ENCODE measurements at places on chromosomes 3 and 15. TPM values are rescaled to one million over a fixed set of nuclear protein-coding genes. Genes with fewer than 3 reads are reported as not detected.

DNA sequence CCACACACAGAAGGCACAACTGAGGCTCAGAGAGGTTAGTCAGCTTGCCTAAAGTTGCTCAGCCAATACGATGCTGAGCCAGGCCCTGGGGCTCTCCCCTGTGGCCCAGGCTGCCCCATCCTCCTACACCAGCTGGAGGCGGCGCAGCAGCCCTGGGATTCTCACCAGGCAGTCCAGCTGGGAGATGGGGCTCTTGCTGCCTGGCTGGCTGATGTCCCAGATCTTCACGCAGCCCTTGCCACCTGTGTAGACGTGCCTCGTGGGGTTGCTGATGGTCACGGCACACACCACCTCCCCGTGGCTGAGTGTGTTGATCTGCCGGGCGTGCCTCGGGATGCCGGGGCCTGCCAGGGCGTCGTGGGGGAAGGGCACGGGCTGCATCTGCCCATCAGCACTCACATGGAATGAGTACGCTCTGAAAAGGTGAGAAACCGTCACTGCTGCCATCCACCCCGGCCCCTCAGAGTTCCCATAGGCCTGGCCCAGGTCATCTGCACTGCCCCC lies 42.8 kb downstream of the TLE3 start:
- no peak overlapping the region for H3K27ac ChIP-seq
- no peak for DNase-seq
- H3K36me3 ChIP-seq = peaks cover 7% of the 10 kb centered on the region
- H3K4me3 ChIP-seq = no peak overlapping the region

TRIP4 gene
- total RNA-seq = 10.3 TPM

DNA sequence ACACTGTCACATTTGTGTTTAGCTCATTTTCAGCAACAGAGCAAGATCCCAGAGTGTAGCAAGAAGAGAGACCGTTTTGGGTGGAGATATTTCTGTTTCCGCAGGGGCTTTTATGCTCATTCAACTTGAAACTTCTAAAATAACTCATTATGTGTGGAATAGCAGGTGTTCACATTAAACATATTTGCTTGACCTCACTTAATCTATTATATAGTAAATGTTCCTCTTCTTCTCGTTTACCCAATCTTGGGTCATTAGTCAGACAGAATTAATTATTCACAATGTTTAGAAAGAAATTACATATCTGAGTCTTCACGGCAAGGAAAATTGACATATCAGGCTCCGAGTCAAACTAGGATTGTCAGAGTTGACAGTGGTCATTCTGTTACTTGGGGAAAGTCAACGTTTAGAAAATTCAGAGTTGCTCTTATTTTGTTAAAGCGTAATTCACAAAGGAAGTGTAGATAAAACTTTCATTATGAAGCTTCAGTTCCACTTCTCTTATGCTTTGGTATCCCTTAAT lies 222.9 kb downstream of the TPRG1 start:
- H3K36me3 ChIP-seq = no peaks in the 10 kb centered on the region
- no peak overlapping the region for H3K4me3 ChIP-seq
- no peak for DNase-seq
- H3K27me3 ChIP-seq = no peaks in the 10 kb centered on the region
- H3K4me1 ChIP-seq = no peaks in the 10 kb centered on the region

DNA sequence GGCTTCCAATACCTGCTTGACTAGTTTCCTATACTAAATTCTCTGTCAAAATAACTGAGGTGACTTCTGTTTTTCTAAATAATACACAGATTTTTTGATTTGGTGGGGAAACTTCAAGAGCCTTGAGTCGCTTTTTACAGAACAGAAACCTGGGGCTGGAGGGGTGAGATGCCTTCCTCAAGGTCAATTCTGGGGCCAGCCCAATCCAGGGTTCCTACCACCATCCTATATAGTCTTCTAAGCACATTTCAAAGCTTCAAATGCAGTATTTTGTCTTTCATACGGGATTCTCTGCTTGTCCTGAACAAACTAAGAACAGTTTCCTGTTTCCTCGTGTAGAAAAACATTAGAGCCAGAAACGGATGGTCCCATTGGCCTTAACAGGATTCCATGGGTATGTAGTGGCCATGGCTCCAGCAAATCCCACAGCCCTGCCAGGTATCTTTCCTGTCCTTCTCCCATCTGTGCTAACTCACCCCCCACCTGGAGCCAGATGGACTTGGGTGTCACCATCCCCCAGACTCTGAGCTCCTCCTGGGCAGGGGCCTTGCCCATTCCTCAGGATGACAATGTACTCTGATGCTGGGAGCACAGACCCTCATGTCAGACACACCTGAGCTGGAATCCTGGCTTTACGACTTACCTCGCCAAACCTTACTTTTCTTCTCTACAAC lies 146.9 kb downstream of the KLF13 start:
- H3K4me3 ChIP-seq = no peak overlapping the region
- no peaks in the 10 kb centered on the region for H3K27me3 ChIP-seq
- H3K27ac ChIP-seq = no peak overlapping the region
- H3K4me1 ChIP-seq = no peaks in the 10 kb centered on the region

GRCh38 chr15:69980341-69981059 lies 117.2 kb downstream of the TLE3 start:
- H3K36me3 ChIP-seq = no peaks in the 10 kb centered on the region
- H3K27me3 ChIP-seq = no peaks in the 10 kb centered on the region
- DNase-seq = no peak
- H3K4me1 ChIP-seq = no peaks in the 10 kb centered on the region
- H3K4me3 ChIP-seq = no peak overlapping the region

BFSP2 gene
- total RNA-seq = not detected

DNA sequence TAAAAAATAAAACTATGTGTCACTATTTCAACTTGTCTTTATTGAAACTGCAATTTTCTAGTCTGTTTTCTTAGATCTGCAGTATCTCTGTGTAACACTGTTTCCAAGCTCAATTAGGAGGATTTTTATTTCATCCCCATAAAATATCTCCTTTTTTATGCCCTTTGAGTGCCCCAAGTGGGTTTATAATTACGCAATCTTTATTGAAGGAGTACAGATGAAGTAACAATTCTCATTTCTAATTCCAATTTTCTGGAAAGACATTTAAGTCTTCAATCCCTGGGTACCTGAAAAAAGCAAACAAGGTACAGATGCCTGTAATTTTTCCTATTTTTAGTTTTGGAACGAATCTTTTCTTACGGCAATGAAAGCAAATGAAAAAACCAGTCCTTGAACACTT lies 61.3 kb downstream of the CYP19A1 start:
- H3K4me1 ChIP-seq = no peaks in the 10 kb centered on the region
- no peak overlapping the region for H3K27ac ChIP-seq
- no peaks in the 10 kb centered on the region for H3K27me3 ChIP-seq
- no peak for DNase-seq
- no peaks in the 10 kb centered on the region for H3K36me3 ChIP-seq
- no peak overlapping the region for H3K4me3 ChIP-seq

ROPN1 gene
- total RNA-seq = 0.27 TPM

PAQR5 gene
- 14.5 TPM for total RNA-seq

DNA sequence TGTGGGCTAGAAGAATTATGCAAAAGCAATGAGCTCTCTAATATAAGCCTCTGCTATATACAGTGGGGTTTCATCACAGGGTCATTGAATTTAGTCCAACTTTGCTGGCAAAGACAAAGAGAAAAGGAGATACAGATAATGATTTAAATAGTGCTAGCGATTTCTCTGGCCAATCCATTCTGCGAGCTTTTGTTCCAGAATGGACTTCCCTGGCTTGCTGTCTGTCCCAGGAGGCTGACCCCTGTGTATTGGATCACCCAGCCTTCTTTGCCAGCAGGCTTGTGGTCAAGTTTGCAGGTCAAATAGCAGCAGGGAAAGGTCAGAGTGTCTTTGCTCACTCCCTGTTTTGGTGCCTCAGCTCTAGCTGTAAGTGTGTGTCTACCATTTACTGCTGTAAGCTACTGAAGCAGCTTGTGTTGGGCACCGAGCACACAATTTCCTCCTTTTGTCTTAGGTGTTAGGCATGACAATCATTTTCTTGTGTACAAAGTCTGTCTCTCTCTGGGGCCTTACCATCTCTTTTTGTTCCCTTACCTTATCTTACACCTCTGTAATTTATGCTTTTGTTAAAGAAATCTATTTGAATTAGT lies 55.7 kb downstream of the UNC13C start:
- H3K36me3 ChIP-seq = no peaks in the 10 kb centered on the region
- H3K4me1 ChIP-seq = no peaks in the 10 kb centered on the region
- H3K27ac ChIP-seq = no peak overlapping the region
- no peak overlapping the region for H3K4me3 ChIP-seq

DNA sequence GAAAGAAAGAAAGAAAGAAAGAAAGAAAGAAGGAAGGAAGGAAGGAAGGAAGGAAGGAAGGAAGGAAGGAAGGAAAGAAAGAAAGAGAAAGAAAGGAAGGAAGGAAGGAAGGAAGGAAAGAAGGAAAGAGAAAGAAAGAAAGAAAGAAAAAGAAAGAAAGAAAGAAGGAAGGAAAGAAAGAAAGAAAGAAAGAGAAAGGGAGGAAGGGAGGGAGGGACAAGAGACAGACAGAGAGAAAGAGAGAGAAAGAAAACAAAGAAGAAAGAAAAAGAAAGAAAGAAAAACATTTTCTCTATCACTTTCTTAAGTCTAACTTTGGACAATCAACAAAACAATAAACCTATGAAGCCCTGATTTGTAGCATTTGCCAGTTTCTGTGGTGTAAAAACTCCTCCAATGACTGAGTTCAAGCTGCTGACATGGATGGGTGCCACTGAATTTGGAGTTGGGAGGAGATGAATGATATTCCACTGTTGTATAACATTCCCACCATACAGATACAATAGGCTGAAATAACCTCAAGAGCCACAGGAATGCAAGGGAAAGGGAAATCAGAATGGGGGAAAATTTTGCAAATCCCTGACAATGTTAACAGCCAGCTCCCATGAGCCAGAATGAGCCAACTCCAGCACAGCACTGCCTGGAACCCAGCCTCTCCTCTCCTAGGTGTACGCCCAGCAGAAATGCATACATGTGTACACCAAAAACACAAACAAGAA lies 15.0 kb upstream of the RTP3 start:
- no peaks in the 10 kb centered on the region for H3K36me3 ChIP-seq
- DNase-seq = no peak
- H3K4me3 ChIP-seq = no peak overlapping the region
- H3K27ac ChIP-seq = no peak overlapping the region

CLDN18 gene
- not detected for total RNA-seq

DNA sequence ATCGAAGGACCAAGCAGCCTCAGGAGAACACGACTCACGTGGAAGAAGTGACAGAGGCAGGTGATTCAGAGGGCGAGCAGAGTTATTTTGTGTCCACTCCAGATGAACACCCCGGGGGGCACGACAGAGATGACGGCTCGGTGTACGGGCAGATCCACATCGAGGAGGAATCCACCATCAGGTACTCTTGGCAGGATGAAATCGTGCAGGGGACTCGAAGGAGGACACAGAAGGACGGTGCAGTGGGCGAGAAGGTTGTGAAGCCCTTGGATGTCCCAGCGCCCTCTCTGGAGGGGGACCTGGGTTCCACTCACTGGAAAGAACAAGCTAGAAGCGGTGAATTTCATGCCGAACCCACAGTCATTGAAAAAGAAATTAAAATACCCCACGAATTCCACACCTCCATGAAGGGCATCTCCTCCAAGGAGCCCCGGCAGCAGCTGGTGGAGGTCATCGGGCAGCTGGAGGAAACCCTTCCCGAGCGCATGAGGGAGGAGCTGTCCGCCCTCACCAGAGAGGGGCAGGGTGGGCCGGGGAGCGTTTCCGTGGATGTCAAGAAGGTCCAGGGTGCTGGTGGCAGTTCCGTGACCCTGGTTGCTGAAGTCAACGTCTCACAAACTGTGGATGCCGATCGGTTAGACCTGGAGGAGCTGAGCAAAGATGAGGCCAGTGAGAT lies 26.0 kb downstream of the SYNM start:
- no peak overlapping the region for H3K4me3 ChIP-seq
- no peaks in the 10 kb centered on the region for H3K27me3 ChIP-seq
- H3K36me3 ChIP-seq = no peaks in the 10 kb centered on the region
- no peak for DNase-seq
- H3K4me1 ChIP-seq = no peaks in the 10 kb centered on the region
- no peak overlapping the region for H3K27ac ChIP-seq

- no peak overlapping the region for H3K4me3 ChIP-seq
- H3K36me3 ChIP-seq = no peaks in the 10 kb centered on the region
Observed at GRCh38 chr3:169522595-169523529, 140.7 kb downstream of the MECOM start.

DNA sequence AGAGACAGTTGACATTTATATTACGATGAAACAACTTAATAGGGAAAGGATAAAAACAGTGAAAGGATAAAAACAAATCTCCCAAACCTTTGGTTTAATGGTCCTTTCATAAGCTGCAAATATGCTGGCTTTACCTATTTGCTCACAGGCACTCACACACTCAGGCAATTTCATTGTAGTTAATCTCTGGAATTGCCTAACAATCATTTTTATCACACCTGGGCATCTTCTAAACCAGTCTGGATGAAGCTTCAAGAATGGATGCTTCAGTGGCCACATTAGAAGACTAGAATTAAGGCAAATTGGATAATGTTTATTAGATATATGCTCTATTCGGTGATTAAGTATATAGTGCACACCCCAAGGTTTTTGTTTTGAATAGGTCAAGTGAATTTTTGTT lies 13.5 kb downstream of the OSBPL10 start:
- peaks cover 70% of the 10 kb centered on the region for H3K4me1 ChIP-seq
- H3K27me3 ChIP-seq = no peaks in the 10 kb centered on the region
- H3K36me3 ChIP-seq = no peaks in the 10 kb centered on the region
- H3K27ac ChIP-seq = no peak overlapping the region
- no peak for DNase-seq

DNA sequence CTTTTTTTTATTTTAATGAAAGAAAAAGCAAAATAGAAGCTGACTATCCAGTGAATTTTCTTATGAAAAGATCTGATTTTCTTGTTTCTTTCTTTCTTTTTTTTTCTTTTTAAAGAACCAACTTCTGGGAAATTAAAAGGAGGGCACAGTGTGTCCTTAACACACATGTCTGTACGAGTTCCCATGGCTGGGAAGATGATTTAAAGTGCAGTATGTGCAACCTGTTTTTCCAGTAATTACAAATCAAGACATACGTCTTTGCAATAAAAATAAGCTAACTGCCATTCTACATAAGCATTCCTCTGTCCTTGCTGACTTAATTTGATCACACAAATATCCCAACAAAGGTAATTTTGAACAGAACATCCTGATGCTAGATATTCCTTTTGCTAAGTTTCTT lies 416.1 kb downstream of the ROBO1 start:
- H3K36me3 ChIP-seq = no peaks in the 10 kb centered on the region
- no peak for DNase-seq
- no peak overlapping the region for H3K27ac ChIP-seq
- no peaks in the 10 kb centered on the region for H3K27me3 ChIP-seq
- H3K4me3 ChIP-seq = no peak overlapping the region
- H3K4me1 ChIP-seq = no peaks in the 10 kb centered on the region

GRCh38 chr15:71939981-71940588 lies 129.7 kb downstream of the NR2E3 start:
- H3K36me3 ChIP-seq = no peaks in the 10 kb centered on the region
- DNase-seq = no peak
- H3K4me3 ChIP-seq = no peak overlapping the region
- no peaks in the 10 kb centered on the region for H3K4me1 ChIP-seq
- H3K27ac ChIP-seq = no peak overlapping the region
- H3K27me3 ChIP-seq = no peaks in the 10 kb centered on the region

- no peak overlapping the region for H3K27ac ChIP-seq
- H3K4me1 ChIP-seq = no peaks in the 10 kb centered on the region
- H3K4me3 ChIP-seq = no peak overlapping the region
- DNase-seq = no peak
- H3K27me3 ChIP-seq = no peaks in the 10 kb centered on the region
Observed at GRCh38 chr3:157099326-157100095, 60.4 kb downstream of the CCNL1 start.

All from GM23338 (cell line).